Brain (organoid and tissue), 16 donors: ENCODE measurements at places on chromosomes 3 and 15. TPM values are rescaled to one million over a fixed set of nuclear protein-coding genes. Genes with fewer than 3 reads are reported as not detected.

Gene CPN2
- polyA plus RNA-seq: not detected

DNA sequence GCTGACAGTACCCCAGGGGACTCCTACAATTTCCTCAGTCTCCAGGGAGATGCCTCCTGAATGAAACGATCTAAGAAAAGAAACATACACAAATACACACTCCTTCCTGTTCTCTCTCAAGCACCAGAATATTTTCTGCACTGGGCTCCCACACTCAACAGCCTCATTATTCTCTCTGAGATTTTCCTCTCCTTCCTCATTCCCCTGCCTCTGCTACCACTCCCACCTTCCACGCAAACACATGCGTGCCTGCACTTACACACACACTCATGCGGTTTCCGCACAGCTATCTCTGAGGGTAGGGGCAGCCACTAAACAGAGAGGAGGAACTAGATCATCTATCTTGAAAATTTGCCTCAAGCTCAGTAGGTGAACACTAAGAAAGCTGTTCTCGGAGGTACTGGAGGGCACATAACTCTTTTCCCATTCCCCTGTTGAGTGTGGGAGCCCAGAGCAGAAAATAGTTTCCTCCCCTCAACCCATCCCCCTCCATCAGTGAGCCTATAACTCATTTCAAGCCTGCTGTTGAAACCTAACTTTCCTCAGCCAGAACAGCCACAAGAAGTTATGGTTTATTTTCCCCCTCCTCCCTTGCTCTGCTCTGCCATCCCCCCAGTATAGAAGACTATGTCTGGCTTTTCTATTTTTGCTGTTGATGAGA, 30.5 kb upstream of the TIPARP start:
- DNase-seq: no peak

DNA sequence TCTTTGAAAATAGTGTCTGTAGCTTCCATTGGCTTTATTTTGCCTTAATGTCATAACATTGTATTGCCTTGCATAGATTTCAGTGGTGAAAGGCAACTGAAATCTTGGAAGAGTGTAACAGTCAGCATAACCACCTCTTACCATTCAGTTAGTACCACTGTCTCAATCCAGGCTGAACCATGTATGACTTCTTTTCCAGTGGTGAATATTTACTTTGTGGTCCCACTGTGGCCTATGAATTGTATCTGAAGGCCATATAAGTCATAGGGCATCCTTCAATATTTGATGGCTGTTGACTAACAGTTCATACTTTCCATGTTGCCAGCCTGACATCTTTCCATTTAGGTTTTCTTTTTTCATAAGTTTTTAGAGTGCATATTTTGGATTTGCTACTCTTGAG, 38.4 kb downstream of the MED12L start:
- no peak for DNase-seq

GRCh38 chr3:79113876-79114275, 653.9 kb downstream of the ROBO1 start:
- DNase-seq: no peak

Gene FRMD5
- 11.2 TPM for polyA plus RNA-seq

DNA sequence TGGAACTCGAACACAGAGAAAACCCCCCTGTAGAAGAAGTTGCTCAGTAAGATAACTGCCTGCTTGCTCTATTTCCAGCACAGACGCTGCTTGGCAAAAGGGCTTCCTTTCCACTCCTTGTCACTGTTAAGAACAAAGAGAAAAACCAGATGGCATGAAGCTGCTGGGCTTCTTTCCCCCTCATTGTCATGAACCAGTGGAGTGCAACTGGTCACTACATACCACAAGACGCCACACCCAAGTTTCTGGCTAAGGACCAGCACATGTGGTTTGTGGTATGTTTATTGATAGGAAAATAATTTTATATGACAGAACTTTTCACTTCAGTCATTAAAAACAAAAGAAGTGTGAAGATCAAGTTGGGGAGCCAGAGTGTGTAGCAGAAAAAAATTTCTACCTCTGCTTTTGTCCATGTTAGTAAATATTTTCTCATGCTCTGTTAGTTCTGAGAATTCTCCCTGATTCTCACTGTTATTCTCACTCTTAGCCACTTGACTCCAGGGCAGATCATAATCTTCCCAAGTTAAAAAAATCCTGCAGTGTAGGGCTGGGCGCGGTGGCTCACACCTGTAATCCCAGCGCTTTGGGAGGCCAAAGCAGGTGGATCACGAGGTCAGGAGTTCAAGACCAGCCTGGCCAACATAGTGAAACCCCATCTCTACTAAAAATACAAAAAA, 37.9 kb downstream of the CLK3 start:
- DNase-seq: no peak

Gene TMEM87A
- polyA plus RNA-seq: 32.2 TPM

Gene CCDC13
- 4.3 TPM for polyA plus RNA-seq

GRCh38 chr3:55858302-55858701, 371.2 kb upstream of the WNT5A start:
- no peak for DNase-seq

GRCh38 chr15:26125664-26126063, 262.5 kb upstream of the ATP10A start:
- no peak for DNase-seq

GRCh38 chr3:196311-197148, at the start of gene CHL1:
Gene CHL1, plus strand, starts transcription at chr3:196763. Its CDS starts 123,014 bp downstream, at chr3:319777.
- peak; percentile 87 for DNase-seq

Gene CLDN18
- polyA plus RNA-seq: not detected
